ENCODE measurements at places on chromosomes 2 and 18. TPM values are rescaled to one million over a fixed set of nuclear protein-coding genes. Genes with fewer than 3 reads are reported as not detected.

GRCh38 chr2:164954954-164955701 is at the start of gene SLC38A11:
Gene SLC38A11, minus strand, starts transcription at chr2:164955525. Its CDS starts 278 bp downstream, at chr2:164955247.
- peak; percentile 48 for DNase-seq

DNA sequence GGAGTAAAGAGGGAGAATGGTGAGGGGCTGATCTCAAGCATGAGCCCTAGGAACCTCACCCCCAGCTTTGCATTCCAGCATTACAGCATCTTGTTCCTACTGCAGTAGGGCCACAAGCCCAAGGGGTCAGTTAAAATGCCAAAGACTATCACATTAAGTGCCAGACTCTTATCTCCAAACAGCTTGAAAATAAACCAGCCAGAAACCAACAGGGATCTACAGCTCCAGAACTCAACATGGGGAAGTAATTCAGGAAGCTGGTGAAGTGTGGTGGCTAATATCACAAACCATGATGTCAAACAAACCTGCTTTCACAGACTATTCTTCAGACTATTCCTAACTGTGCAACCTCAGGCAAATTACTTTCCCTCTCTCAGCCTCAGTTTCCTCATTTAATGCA is 278.3 kb downstream of the TNS1 start:
- no peak for DNase-seq

DNA sequence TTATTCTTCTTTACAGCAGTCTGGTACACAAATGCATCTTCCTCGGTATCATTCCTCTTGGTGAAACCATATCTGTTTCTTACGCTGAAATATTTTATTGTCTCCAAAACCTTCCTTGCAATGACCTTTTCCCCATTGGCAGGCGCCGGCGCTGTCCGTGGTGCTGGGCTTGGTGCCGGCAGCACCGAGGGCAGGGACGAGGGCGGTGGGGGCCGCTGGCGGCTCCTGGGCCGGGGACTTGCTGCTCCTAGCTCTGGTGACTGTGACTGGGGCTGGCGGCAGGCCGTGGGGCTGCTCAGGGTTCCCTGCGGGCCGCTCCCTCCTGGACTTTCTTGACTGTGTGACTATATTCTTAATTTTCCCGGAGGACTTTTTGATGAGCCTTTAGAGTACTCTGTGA is 72.5 kb downstream of the GPR39 start:
- no peak for DNase-seq

RSAD2 gene
- total RNA-seq, result 1.5 TPM

EPB41L3 gene
- 0.57 TPM for total RNA-seq

PRSS56 gene
- total RNA-seq, result not detected
